ENCODE measurements at places on chromosomes 6 and 20.

DNA sequence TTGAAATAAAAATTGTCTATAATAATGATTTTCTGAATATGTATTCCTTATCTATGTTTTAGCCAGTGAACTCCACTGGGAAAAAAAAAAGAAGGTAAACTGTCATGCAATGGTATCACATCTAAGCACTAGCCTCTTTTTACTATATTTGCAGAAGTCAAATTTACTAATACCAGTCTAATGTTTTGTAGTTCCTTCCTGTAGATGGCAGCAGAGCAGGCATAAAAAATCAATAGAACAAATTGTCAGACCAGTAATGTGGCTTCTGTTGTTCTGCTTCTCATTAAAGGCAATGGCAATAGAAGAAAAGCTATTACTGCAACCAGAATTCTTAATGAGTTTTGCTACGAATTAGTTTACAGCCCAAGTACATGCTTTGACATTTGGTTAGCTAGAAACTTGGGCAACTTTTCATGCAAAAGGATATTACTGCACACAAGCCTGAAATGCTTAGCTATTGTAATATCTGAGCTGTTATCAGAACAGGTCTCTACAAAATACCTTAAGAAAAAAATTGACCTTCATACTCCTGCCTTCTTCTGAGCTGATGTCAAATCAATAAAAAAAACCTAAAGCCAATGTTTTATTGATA, 476.9 kb downstream of the KHDRBS2 start:
- DNase-seq, result no peak

GRCh38 chr20:19257865-19258264, 45.4 kb downstream of the SLC24A3 start:
- DNase-seq, result no peak

DNA sequence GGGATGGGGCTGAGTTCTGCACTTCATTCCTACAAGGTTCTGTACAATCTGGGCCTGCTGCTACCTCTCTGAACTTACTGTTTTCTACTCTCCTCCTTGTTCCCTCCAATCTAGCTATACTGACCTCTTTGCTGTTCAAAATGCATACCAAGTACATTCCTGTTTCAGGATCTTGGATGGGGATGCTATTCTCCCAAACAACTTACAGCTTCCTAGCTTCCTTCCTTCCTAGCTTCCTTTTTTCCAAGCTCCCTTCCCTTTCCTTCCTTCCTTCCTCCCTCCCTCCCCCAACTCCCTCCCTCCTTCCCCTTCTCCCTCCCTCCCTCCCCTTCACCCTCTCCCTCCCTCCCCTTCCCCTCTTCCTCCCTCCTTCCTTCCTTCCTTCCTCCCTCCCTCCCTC, 117.9 kb downstream of the AHI1 start:
- no peak for DNase-seq

DNA sequence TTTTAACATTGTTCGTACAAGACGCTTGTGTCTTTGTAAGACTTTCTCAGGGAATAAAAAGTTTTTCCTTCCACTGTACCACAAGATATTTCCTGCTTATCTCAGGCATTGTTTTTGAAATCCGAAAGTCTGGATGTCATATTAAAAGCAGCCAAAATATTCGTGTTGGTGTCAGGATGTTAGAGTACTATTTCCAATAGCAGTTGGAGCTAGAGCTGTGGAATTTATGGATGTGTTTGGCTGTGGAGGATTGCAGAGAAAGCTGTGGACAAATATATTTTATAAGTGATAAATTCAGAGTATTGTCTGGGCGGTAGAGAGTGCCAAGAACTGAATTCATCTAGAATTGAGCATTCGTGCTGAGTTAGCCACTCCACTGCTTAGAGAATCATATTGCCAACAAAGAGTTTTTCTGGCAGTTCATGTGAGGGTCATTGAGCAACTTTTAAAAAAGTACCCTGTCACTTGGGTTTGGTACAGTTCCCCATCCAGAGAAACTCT, 57.7 kb downstream of the ZDHHC14 start:
- DNase-seq, result no peak

- DNase-seq, result no peak
Observed at GRCh38 chr6:120556491-120556890, 777.8 kb downstream of the TBC1D32 start.

DNA sequence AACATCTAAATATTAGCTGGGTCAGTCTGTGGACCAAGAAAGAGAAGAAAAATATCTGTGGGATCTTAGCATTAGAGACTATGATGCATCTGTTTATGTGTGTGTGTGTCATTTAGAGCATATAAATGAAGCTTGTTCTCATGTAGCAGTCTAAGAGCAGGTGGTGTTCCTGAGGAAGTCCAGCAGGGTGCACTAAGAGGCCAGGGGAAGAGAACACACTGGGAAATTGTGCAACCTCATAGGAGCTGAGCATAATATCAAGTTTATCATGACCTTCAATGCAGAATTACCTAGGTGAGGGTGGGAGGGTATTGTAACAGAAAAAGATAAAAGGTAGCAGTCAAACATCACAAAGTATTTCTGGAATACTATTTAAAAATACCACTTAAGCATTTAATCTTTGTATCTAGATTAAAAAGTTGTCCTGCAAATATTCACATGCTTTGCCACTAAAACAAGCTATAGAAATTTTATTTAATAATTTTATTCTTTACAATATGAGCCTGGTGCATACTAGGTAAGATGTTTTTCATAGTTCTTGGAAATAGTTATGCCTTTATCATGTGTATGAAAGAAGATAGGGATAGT, 80.5 kb downstream of the SMPDL3A start:
- DNase-seq, result peak; percentile 55

DNA sequence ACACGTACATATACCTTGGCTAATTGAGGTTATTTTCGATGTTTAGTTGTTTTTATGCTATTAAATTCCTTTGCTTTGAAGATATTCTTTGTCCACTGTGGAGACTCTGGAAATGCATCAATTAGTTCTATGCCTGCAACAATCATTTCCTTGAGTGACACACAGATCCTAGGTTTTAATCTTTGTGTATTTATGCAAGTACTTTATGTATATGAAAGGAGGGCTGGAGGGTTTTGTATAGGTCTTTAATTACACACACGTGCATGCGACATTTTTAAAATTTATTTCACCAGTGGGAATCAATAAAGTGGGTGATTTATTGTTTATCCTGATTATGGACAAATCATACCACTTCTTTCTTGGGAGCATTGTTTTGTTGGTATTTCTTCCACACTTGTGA, 57.3 kb downstream of the ZFAND3 start:
- no peak for DNase-seq

DNA sequence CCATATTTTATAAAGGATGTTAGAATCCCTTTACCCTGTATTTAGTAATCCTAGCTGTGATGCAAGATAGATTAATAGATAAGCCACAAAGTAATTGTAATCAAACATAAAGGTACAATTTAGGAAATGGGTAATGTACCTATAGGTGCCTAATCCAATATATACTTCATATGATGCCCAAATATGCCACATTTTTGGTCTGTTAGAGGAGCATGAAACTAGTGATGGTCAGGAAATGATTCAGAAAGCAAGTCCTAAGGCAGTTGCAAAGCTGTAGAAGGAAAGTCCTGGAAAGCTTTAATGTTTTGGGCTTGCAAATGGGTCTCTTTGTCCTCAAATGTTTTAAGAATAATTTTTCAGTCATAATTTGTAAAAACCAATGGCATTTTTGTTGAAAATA, 76.6 kb upstream of the PTPRK start:
- DNase-seq, result no peak

GRCh38 chr6:225121-225721, 67.1 kb upstream of the DUSP22 start:
- no peak for DNase-seq

- DNase-seq, result peak; percentile 96
Observed at GRCh38 chr6:36423101-36423824, 19.4 kb downstream of the PXT1 start.

GRCh38 chr6:72811971-72812421, 190.1 kb downstream of the KCNQ5 start:
- DNase-seq, result no peak

DNA sequence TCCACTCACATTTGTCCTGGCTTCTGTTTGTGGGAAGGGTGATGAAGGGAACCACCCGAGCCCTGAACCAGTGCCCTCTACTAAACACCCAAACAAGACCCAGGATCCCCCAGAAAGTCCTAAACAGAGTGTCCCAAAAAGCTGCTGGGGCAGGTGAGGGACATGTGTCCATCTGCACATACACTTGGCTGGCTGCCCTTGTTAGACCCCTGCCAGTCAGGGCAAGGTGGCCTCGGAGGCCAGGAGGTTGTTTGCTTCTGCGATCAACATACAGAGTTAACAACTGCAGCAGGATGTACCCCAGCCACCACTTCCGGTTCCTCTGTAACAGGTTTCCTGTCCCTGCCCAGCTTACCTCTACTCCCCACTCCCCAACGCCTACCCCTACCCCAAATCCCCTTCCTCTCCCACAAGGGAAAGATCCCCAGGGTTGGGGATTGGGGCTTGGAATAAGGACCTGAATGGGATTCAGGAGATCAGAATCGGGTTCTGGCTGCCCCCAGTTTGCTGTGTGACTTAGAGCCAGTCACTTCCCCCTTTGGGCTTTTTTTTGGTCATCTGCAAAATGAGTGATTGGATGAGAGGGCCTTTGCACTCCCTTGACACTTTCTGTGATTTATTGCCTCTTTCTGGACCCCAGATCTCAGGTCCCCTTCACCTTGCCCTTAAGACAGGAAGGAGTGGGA, 13.9 kb downstream of the DEF6 start:
- DNase-seq, result no peak

All from hippocampal formation (tissue), 2 donors.